Activated T-helper 9 cell treated with anti-CD3 and anti-CD28 coated beads, Interleukin-2, amount 50 U/mL, for 16 hours (primary cell): ENCODE measurements at places on chromosomes 4 and X.

- DNase-seq = no peak
These were observed 4.9 kb downstream of the SEPTIN11 start for GRCh38 chr4:76954489-76954888.

GRCh38 chrX:119015407-119016237 lies 41.2 kb downstream of the LONRF3 start:
- DNase-seq = no peak

DNA sequence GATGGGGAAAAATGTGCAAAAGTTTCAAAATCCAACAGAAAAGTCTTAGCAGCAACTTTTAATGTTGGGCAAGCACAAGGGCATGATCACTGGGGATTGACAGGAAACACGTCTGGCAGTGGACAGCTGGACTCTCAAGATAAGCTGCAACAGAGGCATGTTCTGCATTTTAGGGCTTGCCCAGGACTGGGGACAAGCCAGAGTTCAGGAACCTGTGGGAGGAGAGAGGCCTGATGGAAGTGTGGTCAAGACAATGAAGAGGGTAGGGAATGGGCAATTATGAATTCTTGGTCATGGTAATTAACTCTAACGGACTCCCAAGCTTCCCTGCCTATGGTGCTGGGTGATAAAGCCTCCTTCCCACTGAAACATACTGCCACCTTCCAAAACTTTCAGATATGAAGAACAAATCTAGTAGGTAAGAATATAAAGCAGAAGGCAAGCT lies 48.4 kb downstream of the ANXA3 start:
- no peak for DNase-seq

DNA sequence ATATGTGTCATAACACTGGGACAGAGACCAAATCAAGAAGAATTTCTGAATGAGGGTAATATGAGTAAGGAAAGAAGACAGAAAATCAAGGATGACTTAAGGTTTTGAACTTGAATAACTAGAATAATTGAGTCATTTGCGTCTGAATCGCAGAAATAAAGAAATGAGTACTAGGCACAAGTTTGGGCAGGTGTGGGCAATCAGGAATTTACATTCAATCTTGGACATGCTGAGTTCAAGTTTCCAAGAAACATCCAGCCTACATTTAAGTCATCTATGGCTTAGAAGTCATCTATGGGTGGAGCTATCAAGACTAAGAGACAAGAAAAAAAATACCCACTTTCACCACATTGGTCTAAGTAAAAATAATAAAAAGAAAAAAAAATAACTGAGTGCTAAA lies 30.4 kb upstream of the WDR44 start:
- DNase-seq = no peak

- DNase-seq = no peak
These were observed 857.4 kb downstream of the FAT4 start for GRCh38 chr4:126172126-126172525.

DNA sequence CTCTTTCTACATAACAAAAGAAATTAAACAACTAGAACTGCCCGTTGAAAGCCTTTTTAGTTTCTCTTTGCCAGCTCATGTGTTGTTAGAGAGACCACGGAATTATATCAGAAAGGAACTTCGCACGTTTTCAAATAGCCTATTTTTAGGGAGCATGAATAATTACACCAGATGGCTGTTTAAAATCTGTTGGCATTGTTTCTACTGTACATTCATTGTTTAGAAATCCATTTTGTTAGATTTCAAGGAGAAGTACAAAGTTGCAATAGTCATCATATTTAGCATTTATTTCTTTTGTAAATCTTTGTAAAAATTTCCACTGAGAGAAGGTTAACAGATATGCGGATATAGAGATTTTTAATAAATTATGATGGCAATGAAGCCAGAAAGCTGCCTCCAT lies 403.0 kb upstream of the HS3ST1 start:
- DNase-seq = no peak

- no peak for DNase-seq
These were observed 642.1 kb downstream of the CCSER1 start for GRCh38 chr4:90769251-90769650.

DNA sequence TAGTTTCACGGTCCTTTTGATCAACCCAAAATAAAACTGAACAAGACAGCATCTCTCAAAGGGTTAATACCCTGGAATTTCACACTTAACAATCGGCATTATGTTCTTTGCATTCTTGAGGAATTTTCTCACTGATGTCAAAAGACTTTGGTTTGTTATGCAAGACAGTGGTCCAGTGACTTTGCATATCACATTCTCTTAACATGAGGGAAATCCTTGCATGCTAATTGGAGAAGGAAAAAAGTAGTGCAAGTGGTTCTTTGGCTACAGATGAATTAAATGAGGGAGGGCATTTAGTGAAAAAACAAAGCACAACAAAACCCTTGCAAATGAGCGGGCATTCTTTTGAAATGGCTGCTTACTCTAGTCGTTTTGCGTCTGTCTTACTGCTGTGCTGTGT lies 105.1 kb upstream of the LIMCH1 start:
- no peak for DNase-seq

DNA sequence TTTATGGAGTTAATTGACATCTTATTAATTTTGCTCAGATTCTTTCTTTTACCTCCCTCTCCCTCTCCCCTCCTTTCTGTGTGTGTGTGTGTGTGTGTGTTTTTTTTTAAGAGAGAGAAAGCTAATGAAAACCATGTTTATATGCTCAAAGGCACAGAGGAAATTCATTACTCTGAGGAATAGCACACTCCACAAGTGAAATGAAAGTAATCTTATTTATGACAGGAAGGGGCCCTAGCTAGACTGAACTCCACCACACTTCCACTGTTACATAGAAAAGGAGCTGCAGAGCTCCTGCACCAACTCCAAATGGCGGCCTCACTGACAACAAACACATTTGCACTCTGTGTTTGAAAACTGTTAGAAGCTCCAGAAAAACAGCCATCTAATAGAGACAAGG lies 150.6 kb downstream of the RASL11B start:
- DNase-seq = no peak

- no peak for DNase-seq
These were observed 473.3 kb upstream of the ADGRL3 start for GRCh38 chr4:60726779-60727178.

GRCh38 chr4:74378573-74378972 lies 13.6 kb downstream of the EREG start:
- no peak for DNase-seq
